ENCODE measurements at places on chromosomes 16 and 17. TPM values are rescaled to one million over a fixed set of nuclear protein-coding genes. Genes with fewer than 3 reads are reported as not detected.

Gene KRT28
- polyA plus RNA-seq = not detected

Gene CCDC200
- not detected for polyA plus RNA-seq

Gene PNPO
- 29.8 TPM for polyA plus RNA-seq

Gene KRT12
- not detected for polyA plus RNA-seq

Gene ABCC11
- polyA plus RNA-seq = 0.09 TPM

Gene G6PC1
- not detected for polyA plus RNA-seq

Gene FZD2
- polyA plus RNA-seq = 54.9 TPM

Gene NXN
- 31.1 TPM for polyA plus RNA-seq

Gene ZNF385C
- polyA plus RNA-seq = 0.16 TPM

Gene CA7
- polyA plus RNA-seq = not detected

Gene OR2C1
- polyA plus RNA-seq = not detected

Gene NETO2
- polyA plus RNA-seq = 71.5 TPM

Gene MLKL
- 12.3 TPM for polyA plus RNA-seq

Gene TTC19
- polyA plus RNA-seq = 30.3 TPM

Gene C16orf89
- polyA plus RNA-seq = not detected

Gene WFDC1
- not detected for polyA plus RNA-seq

Gene TPSB2
- not detected for polyA plus RNA-seq

Gene LDHD
- 0.83 TPM for polyA plus RNA-seq

Gene KRT39
- polyA plus RNA-seq = not detected

Gene NMRAL1
- 47.4 TPM for polyA plus RNA-seq

Gene SLC39A11
- polyA plus RNA-seq = 19.2 TPM

Gene ABAT
- polyA plus RNA-seq = 0.66 TPM

Gene HOXB8
- polyA plus RNA-seq = 5.8 TPM

Gene SPN
- polyA plus RNA-seq = 0.03 TPM

Gene ZPBP2
- not detected for polyA plus RNA-seq
